ENCODE measurements at places on chromosomes 2 and 18.

DNA sequence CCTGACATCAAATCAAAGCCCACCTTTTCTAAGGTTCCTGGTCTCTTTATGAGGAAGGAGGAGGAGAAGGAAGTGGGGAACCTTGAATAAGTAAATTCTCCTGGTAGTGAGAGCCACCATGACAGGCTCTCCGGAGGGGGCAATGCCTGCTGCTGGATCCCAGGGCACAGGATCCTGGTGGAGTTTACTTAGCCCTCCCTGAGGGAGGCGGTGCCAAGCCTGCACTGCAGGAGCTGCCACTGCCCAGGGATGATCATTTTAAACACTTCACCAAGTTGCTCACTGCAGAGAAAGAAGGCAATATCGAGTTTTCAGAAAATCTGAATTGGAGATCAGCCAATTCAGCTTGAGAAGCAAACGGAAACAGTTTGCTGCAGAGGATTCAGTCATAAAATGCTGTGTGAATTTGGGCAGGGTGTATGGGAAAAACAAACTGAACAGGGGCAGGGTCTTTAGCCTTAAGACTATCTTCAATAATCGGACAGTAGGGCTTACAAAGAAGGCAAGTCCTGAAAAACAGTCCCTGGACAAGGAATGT lies 200.7 kb downstream of the RAD51AP2 start:
- DNase-seq: no peak

- no peak for DNase-seq
These were observed 115.9 kb downstream of the VAPA start for GRCh38 chr18:10029711-10030110.

DNA sequence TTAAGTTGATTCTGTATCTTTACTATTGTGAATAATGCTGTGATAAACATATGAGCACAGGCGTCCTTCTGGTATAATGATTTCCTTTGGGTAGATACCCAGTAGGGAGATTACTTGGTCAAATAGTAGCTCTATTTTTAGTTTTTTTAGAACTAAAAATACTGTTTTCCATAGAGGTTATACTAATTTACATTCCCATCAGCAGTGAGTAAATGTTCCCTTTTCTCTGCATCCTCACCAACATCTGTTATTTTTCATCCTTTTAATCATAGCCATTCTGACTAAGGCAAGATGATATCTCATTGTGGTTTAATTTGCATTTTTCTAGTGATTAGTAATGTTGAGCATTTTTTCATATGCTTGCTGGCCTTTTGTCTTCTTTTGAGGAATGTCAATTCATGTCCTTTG lies 35.1 kb downstream of the PMS1 start:
- DNase-seq: no peak

DNA sequence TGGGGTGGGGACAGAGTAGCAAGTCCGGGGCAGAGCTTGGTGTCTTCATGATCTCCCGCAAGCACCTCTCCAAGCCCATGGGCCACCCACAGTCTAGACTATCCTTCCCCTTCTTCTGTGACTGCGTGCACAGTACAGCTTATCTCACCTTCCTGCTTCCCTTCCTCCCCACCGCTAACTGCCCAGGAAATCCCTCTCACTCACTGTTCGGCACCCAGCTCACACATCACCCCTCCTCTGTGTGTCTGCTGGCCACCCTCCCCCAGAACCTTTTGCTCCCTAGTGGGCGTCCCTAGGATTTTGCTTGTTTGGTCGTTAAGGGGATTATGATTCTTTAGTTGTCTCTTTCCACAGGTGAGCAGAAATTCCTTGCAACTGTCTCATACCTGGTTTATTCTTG lies 31.5 kb upstream of the SMAD7 start:
- no peak for DNase-seq

GRCh38 chr2:173291412-173291811 lies 63.3 kb upstream of the CDCA7 start:
- DNase-seq: no peak

GRCh38 chr2:132897111-132897510 lies 227.1 kb upstream of the LYPD1 start:
- no peak for DNase-seq

DNA sequence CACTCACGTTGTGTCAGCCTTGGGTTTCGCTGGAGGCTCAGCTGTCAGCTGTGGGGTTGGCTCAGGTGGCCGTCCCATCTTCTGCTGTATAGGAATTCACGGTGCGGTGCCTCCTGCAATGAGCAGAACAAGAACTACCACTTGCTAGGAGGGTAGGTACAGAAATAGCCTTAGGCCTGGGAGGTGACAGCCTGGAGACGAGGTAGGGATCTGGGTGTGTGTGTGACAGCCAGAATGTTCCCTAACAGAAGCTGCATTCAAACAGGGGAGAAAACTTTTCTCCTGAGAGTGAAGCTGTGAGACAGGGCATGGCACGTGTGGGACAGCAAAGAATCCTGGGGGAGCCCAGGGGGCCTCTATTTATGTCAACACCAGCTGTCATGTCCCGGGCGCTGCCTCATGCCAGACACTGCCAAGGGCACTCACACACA lies 8.4 kb upstream of the MAL start:
- no peak for DNase-seq

- DNase-seq: no peak
These were observed 5.2 kb upstream of the DNAJB2 start for GRCh38 chr2:219273937-219274336.

DNA sequence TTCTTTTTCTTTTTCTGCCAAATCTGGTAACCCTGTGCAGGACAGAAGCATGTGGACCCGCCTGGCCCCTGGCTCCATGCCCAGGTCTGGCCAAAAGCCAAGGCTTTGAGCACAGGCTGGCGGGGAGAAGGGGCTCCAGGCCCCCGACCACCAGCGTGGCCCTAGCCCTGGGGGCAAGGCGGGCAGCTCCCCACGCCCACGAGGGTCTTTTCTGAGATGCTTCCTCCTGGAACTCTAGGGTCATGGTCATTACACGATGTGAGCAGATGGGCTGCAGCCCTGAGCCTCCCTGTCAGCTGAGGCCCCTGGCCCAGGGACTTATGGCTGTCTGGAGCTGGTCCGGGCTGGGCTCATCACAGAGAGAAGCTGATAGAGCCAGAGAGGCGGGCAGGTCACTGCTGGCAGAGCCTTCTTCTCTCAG lies 5.7 kb upstream of the OTOS start:
- no peak for DNase-seq

DNA sequence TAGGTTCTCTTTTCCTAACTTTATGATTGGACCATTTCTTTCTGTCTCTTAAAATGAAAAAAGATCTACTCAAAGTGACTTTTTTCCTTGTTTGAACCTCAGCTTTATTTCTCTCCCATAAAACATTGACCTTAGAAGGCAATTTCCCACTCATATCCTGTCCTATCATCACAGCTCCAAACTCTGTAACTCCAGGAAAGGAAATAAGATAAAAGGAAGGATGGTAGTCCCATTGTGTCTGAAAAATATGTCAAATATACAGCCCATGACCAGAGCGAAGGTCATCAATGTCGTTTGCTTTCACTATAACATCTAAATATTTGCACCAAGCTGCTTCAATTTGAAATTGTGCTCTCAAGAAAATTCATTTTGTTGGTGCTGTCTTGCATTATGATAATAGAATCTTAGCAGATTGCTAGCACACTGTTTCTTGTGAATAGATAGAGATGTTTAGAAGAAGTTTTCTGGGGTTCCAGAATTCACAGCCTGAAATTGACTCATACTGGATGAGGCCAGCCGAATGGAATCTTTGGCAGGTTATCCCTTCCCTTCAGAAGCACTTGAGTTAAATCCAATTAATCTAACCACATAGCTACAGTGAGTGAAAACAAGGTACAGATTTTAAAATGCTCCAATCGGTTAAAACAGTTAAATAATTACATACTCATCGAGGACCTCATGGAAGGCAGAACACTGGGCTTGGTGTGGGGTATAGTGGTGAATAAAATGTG lies 95.1 kb downstream of the CRIM1 start:
- no peak for DNase-seq

GRCh38 chr2:199830531-199830930 lies 20.5 kb downstream of the FTCDNL1 start:
- DNase-seq: no peak

- no peak for DNase-seq
These were observed 73.3 kb upstream of the PPP1CB start for GRCh38 chr2:28678175-28678855.

DNA sequence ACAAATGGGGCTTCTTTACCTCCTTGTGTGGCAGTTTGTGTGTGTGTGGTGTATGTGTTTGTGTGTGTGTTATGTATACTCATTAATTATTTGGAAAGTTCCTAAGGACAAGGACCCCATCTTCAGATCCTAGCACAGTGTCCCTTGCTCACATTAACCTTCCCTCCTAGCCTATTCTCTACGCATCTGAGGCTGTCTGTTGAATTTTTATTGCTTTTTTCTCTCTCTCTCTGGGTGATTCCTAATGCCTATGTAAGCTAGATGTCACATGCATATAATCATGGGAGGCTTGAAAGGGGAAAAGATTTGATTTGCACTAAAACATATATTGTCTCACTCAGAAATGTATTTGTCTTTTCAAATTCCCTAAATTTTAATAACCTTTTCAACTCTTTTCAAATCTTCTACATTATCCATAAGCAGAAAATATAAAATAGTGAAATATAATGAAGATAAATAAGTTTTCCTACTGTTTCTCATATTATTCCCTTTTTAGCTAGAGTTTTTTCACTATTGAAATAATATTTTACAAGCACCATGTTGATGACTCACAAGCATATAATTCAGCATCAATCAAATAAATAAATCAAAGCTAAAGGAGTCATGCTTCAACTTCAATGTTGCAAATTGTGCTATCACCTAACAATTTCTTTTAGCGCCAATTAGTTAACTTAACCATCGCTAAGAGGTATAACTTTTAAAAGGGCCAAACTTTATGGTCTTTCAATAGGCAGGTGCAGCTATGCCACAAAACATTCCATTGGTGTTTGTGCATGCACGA lies 199.0 kb upstream of the ERBB4 start:
- DNase-seq: no peak

- no peak for DNase-seq
These were observed 69.0 kb upstream of the ASAP2 start for GRCh38 chr2:9137379-9138150.

- no peak for DNase-seq
These were observed 227.6 kb downstream of the DYSF start for GRCh38 chr2:71680925-71681324.

- no peak for DNase-seq
These were observed 249.8 kb downstream of the ACKR3 start for GRCh38 chr2:236819275-236820002.

- no peak for DNase-seq
These were observed 225.3 kb upstream of the VWC2L start for GRCh38 chr2:214185546-214185945.

- peak; percentile 59 for DNase-seq
These were observed 47.7 kb upstream of the PLA2R1 start for GRCh38 chr2:160109939-160110673.

- peak; percentile 13 for DNase-seq
These were observed 341.3 kb downstream of the MYCN start for GRCh38 chr2:16281451-16282335.

DNA sequence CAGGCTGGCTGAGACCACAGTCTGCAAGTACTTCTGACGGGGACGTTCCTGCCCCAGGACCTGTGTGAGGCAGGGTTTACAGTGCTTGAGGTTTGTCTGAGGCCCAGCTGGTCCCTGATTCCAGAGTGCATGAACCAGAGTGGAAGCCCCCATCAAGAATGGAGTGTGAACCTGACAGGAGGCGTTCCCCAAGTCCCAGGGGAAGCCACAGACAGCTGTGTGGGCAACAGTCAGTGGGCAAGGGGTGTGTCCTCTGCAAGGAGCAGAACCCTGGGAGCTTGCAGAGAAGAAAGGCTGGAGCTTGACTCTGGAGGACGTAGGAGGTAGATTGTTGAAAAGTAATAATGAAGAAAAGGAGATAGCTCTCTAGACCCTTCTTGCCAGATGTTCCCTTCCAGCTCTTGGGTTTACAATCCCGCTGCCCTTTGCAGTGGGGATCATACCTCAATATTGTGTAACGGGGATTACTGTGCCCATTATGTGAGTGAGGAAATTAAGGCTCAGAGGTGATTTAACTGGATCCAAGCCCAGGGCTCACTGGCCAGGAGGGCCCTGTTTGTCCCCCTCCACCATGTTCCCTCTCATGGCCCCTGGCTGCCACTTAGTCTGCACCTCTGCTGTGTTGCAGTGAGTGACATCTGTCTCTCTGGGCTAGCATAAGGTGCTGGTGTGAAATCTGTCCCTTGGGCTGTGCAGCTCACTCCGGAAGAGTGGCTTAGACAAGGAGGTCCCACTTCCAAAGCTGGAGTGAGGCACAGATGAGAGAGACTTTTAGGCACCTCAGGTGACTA lies 6.2 kb downstream of the DBI start:
- no peak for DNase-seq

GRCh38 chr2:240958366-240959213 lies 39.8 kb upstream of the SNED1 start:
- DNase-seq: no peak

- no peak for DNase-seq
These were observed 5.3 kb downstream of the ITM2C start for GRCh38 chr2:230869914-230870543.

GRCh38 chr2:37654419-37654818 lies 17.0 kb downstream of the CDC42EP3 start:
- DNase-seq: no peak

GRCh38 chr2:207734264-207734635 lies 22.8 kb downstream of the CCNYL1 start:
- peak; percentile 23 for DNase-seq

DNA sequence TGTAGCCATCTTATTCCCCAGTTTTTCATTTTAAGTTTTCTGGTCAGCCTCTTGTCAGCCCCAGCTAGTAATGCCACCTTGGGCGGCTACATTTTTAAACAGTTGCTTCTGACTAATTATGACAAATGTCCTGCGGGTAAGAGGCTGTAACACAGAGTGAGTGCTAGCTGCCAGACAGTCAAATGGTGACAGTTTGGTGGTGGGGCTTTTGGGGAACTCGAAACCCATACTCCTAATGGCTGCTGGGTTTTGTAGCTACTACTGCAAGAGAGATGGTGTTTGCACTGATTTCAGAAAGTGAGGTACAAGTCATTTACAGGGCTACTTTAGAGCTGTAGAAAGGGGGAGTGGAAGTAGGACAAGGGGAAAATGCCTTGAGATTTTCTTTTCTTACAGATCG lies 48.2 kb downstream of the ZCCHC2 start:
- no peak for DNase-seq

- DNase-seq: no peak
These were observed 58.2 kb upstream of the MEX3C start for GRCh38 chr18:51255693-51256092.

Measured in OCI-LY7 (cell line).